Osteocyte (in vitro differentiated cells): ENCODE measurements at places on chromosomes 1 and 21. TPM values are rescaled to one million over a fixed set of nuclear protein-coding genes. Genes with fewer than 3 reads are reported as not detected.

DNA sequence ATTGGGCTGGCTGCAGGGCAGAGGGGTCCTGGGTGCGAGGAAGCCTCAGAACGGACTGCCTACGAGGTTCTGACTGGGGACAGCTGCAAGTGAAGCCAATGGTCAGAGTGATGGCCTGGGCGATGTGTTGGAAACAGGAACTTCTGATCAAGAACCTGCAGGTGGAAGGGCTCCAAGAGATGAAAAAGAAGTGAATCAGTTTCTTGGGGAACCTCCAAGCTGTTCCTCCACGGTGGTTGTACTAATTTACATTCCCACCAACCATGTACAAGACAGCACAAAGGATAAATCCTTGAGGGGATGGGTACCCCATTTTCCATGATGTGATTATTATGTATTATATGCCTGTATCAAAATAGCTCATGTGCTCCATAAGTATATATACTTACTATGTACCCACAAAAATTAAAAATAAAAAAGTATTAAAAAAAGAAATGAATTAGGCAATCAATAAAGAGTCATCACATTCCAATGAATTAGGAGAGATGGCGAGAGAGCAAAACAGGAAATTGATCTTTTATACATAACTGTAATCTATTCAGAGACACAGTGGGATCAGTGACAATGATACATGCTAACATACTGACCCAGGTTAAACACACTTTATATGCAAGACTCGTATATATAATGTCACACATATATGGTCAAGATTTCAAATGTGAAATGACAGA lies 58.1 kb downstream of the PTPN14 start:
- DNase-seq = no peak

DNA sequence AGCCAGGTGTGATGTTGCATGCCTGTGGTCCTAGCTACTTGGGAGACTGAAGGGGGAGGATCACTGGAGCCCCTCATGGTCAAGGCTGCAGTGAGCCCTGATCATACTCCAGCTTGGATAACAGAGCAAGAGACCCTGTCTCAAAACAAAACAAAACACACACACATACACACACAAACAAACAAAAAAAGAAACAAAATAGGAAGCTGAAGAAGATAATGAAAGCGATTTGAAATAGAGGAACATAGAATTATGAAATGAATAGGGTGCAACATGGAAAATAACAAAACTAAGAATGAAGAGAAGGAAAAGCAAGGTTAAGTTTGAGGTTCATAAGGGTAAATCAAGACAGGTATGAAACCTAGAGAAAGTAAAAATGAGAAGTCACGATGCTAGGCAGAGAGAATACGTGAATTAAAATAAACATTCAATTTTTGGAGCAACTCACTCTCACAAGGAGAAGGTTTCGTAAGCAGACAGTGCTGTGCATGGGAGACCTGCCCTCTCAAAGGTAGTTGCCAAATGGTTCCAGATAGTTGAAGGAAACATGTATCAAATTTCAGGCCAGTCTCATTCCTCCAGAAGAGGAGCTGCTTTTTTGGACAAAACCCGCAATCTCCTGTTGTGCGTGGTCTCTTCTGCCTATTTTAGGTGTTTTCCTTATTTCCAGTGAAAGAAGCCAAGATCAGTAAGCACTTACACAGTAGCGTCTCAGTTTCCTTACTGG lies 3.3 kb downstream of the CD46 start:
- no peak for DNase-seq

- DNase-seq = no peak
These were observed 2.3 kb upstream of the PMVK start for GRCh38 chr1:154938604-154939399.

DNA sequence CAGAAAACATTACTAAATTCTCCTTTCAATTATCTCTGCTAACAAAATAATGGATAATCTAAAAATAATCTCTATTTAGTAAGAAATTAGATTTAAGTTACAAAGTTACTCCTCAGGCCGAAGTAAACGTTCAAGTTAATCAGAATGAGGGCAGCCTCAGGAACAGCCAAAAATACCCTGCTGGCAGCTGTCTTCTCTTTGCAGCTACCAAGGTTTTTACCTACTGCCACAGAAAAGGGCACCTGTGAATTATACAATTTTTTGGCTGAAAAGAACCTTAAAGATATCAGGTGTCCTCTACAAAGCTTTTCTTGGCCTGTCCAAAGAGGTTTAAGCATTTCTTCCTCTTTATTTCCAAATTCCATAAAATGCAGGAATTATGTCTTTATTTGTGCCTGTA lies 84.4 kb downstream of the AKT3 start:
- no peak for DNase-seq

Gene FABP3
- total RNA-seq = 27.1 and 30.0 TPM in 2 replicates

Gene TMPRSS15
- total RNA-seq = 0.71 and 1.3 TPM in 2 replicates
